Activated CD4-positive, alpha-beta T cell treated with anti-CD3 and anti-CD28 coated beads, Interleukin-2, amount 10 ng/mL, durations not matched to agents 7 days and 5 days (primary cell): ENCODE measurements at places on chromosomes 12 and 14.

DNA sequence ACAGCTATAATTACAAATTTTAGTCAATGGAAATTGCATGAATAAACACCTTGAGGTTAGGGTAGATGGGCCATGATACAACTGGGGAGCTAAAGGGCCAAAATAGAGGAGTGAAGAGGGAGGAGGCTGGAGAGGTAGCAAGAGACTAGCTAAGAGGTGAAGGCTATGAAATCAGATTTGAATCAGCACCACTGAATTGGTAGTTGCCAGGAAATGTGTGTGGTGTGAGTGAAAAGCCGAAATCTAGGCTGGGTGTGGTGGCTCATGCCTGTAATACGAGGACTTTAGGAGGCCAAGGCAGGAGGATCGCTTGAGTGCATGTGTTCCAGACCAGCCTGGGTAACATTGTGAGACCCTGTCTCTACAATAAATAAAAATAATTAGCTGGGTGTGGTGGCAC, 22.7 kb downstream of the YY1 start:
- H3K4me1 ChIP-seq: peaks cover 73% of the 10 kb centered on the region
- H3K4me3 ChIP-seq: no peak overlapping the region
- H3K36me3 ChIP-seq: peaks cover 41% of the 10 kb centered on the region
- peak; percentile 35 for DNase-seq
- peak overlapping the region; percentile 27 for H3K27ac ChIP-seq

- H3K27me3 ChIP-seq: no peaks in the 10 kb centered on the region
- H3K4me1 ChIP-seq: no peaks in the 10 kb centered on the region
- DNase-seq: no peak
- H3K4me3 ChIP-seq: no peak overlapping the region
These were observed 312.2 kb downstream of the ATXN7L3B start for GRCh38 chr12:74849801-74850200.

- peak overlapping the region; percentile 68 for H3K27ac ChIP-seq
- peaks cover 4% of the 10 kb centered on the region for H3K27me3 ChIP-seq
- DNase-seq: peak; percentile 39
- H3K36me3 ChIP-seq: no peaks in the 10 kb centered on the region
- peak overlapping the region; percentile 50 for H3K4me3 ChIP-seq
These were observed 10.8 kb upstream of the GPRC5A start for GRCh38 chr12:12880537-12880936.

GRCh38 chr14:102077382-102077709, 9.5 kb downstream of the HSP90AA1 start:
- H3K27me3 ChIP-seq: no peaks in the 10 kb centered on the region
- no peak for DNase-seq
- no peak overlapping the region for H3K27ac ChIP-seq
- H3K4me1 ChIP-seq: peaks cover 17% of the 10 kb centered on the region
- H3K36me3 ChIP-seq: peaks cover 50% of the 10 kb centered on the region
- no peak overlapping the region for H3K4me3 ChIP-seq

DNA sequence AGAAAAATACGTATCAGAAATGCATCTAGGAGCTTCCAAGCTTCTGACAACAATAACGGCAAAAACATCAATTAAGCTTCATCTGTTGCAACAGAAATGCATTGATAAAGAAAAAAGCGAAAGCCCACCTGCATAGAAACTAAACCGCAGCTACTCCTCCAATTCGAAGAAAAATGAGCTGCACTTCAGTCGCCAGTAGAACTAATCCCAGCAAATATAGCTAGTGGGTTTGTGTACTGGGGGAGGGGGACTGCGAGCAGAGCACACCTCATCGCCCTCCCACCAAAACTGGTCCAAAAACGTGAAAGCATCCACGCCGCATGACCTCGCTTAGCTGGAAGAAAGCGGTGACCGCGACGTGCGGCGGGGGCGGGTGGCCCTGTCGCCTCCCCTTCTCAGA, 1.2 kb downstream of the SLC35F4 start:
- peaks cover 27% of the 10 kb centered on the region for H3K27me3 ChIP-seq
- no peak for DNase-seq
- H3K4me1 ChIP-seq: no peaks in the 10 kb centered on the region
- no peak overlapping the region for H3K27ac ChIP-seq
- no peaks in the 10 kb centered on the region for H3K36me3 ChIP-seq

- no peak overlapping the region for H3K27ac ChIP-seq
- H3K36me3 ChIP-seq: peaks cover 2% of the 10 kb centered on the region
- H3K4me3 ChIP-seq: no peak overlapping the region
- H3K27me3 ChIP-seq: no peaks in the 10 kb centered on the region
- peaks cover 2% of the 10 kb centered on the region for H3K4me1 ChIP-seq
These were observed 167.7 kb downstream of the DYRK2 start for GRCh38 chr12:67816269-67816668.

DNA sequence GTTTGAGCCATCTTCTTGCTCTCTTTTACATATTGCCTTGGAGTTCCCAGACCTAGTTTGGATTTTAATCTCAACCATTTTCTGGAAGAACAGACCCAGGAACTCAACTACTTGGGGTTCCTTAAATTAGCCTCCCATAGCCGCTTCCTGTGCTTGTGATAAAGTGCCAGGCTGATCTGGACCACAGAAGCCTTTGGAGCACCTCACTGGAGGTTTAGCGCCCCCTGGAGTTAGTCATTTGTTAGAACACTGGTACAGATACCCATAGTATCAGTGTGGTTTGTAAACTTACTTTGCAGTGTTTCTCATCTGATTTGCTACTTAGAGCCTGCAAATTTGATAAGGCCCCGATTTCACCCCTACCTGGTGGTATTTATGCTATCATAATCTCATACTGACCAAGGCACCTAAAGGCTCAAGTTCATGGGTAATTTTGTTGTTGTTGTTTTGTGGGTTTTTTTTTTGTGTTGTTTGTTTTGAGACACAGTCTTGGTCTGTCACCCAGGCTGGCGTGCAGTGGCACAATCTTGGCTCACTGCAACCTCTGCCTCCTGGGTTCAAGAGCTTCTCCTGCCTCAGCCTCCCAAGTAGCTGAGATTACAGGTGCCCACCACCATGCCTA, 3.7 kb downstream of the UNC119B start:
- H3K4me1 ChIP-seq: peaks cover 49% of the 10 kb centered on the region
- H3K36me3 ChIP-seq: peaks cover 30% of the 10 kb centered on the region
- H3K27ac ChIP-seq: no peak overlapping the region
- H3K4me3 ChIP-seq: no peak overlapping the region
- no peaks in the 10 kb centered on the region for H3K27me3 ChIP-seq
- DNase-seq: peak; percentile 89

GRCh38 chr14:89178800-89179535, 238.1 kb downstream of the FOXN3 start:
- peaks cover 9% of the 10 kb centered on the region for H3K4me1 ChIP-seq
- peaks cover 11% of the 10 kb centered on the region for H3K36me3 ChIP-seq
- no peak overlapping the region for H3K27ac ChIP-seq
- no peaks in the 10 kb centered on the region for H3K27me3 ChIP-seq
- no peak for DNase-seq

DNA sequence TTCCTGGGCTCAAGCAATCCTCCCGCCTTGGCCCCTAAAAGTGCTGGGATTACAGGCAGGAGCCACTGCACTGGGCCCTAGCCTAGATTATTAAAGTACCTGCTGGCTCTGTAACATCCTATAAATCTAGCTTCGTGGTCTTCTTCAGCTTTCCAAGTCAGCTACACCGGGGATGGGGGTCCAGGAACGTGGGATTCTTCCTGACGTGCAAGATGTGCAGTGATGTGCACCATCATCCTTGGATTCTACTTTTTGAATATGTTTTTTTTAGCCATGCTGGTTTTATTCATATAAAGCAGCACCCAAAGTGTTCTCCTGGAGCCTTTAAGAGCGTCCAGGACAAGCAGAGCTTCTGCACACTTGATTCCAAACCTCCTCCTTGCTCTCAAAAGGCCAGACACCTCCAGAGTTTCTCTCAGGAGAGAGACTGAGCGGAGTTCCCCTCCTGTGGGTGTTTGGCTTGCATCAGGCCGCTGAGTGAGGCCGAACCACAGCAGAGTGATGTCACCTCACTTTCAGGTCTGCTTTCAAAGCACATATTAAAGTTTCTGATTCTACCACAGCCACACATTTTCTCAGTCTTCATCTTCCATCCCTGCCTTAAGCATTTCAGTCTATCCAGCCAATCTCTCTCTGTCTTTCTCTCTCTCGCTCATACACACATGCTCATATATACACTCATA, 33.4 kb downstream of the VCPKMT start:
- H3K27me3 ChIP-seq: no peaks in the 10 kb centered on the region
- peak overlapping the region; percentile 98 for H3K27ac ChIP-seq
- DNase-seq: peak; percentile 91
- peaks cover 48% of the 10 kb centered on the region for H3K36me3 ChIP-seq
- H3K4me1 ChIP-seq: peaks cover 85% of the 10 kb centered on the region
- H3K4me3 ChIP-seq: peak overlapping the region; percentile 74

DNA sequence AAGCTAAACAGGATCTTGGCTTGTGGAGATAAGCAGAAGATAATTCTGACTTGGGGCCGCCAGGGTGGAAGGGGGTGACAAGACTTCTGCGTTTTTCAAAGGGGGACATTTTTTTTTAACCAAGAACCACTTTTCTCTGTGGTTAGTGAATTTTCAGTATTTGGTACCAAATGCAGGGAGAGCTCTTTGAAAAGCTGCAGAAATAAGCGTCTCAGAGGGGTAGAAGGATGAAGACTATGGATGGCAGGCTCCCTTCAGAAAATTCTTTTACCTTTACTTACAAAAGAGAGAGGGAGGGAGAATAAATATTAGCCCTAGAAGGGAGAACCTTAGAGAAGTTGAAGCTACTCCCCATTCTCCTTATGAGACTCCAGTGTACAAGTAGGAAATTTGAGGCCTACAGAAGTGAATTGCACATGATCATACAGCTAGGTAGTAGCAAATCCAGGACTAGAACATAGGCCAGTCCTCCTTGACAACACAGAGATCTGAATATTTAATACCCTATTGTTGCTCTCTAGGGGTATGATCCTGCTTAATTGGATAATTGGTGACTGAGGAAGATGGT, 840 bp downstream of the MRPL52 start:
- H3K36me3 ChIP-seq: peaks cover 44% of the 10 kb centered on the region
- no peak for DNase-seq
- peak overlapping the region; percentile 90 for H3K4me3 ChIP-seq
- H3K4me1 ChIP-seq: peaks cover 32% of the 10 kb centered on the region

DNA sequence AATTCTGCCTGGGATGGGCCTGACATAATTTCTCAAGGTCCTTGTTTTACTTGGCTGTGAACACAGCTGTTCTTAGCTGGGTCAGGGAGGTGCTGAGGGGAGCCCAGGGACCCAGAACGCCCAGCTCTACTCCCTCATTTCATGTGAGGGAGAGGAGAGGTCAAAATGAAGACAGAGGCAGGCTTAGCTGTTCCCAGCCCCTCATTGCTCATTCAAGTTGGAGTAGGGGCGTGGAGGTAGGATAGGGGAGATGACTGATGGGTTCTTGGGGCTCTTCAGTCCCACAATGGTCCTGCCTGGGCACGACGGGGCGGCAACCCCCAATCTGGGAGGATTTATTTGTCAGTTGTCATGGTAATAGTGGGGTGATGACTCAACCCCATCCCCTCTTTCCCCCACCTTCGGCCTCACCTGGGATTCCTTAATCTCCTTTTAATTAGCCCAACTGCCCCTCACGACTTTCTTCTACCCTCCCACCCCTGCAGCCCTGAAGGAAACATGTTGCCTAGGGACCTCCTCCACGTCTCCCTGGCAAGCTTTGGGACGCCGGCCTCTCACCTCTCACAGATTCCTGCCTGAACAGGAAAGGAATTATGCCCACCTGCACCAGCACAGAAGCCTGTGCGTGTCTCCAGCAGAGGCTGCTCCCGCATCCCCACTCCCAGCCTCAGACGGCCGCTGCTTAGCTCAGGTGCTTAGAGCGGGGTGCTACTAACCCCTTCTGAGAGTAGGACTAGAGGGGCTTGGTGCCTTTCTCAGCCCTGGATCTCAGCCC, 10.2 kb downstream of the SPRYD3 start:
- no peaks in the 10 kb centered on the region for H3K27me3 ChIP-seq
- H3K36me3 ChIP-seq: peaks cover 28% of the 10 kb centered on the region
- no peak overlapping the region for H3K4me3 ChIP-seq
- no peak for DNase-seq

DNA sequence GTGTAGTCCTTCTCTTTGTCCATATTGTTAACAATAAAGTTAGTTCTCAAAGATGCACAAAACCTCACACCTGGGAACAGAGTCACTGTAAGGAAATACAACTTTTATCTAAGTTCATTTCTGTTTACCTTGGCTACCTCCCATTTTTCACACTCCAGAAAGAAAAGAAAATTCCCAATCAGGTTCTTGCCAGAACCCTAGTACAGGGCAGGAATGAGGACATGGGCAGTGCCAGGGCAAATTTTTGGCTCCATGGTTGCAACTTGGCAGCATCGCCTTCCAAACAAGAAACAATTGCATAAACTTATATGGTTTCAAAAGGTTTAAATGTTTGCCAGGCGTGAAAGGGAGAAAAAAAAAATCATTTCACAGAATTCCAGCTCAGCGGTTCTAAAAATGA, 296.3 kb upstream of the PRKD1 start:
- no peak overlapping the region for H3K4me3 ChIP-seq
- H3K27ac ChIP-seq: no peak overlapping the region
- no peaks in the 10 kb centered on the region for H3K4me1 ChIP-seq
- H3K36me3 ChIP-seq: no peaks in the 10 kb centered on the region
- no peak for DNase-seq
